MCF 10A (cell line): ENCODE measurements at places on chromosomes 11 and 22.

DNA sequence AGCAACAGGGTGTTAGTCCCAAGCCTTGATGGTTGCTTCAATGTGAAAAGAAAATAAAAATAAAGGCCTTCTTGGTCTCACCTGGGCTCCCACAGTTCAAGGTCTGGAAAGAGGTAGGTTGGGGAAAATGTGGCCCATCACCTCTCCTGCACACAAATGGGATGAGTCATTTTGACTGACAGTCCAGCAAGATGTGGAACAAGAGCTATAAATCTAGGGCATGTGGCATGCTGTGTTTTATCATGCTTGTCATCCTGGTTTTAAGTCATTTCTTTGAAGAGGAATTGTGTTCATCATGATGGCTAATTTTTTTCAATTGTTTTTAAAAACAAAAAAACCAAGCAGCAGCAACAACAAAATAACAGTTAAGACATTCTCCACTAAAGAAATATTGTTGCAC lies 503.7 kb downstream of the NTM start:
- no peak for DNase-seq

DNA sequence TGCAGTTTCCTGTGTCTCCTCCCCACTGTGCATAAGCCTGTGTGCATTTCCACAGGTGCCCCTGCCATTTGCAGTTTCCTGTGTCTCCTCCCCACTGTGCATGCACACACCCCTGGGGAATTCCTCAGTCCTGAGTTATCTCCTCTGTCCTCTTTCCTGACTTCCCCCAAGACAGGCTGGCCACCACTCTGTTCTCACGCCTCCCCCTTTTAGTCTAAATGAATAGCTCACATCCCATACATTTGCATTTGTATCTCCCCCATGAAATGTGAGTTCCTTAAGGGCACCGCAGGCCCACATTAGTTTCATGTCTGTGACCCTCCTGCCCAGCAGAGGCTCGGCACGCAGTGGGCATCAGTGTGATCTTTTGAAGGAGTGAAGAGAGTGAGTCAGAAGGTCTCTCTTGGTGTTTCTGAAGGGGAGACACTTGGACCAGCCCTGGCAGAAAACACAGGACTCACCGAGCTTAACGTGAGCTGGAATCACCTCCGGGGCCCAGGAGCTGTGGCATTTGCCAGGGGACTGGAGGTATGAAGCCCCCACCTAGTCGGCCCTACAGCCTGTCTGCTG lies 6.2 kb downstream of the LRRC74B start:
- DNase-seq = no peak

DNA sequence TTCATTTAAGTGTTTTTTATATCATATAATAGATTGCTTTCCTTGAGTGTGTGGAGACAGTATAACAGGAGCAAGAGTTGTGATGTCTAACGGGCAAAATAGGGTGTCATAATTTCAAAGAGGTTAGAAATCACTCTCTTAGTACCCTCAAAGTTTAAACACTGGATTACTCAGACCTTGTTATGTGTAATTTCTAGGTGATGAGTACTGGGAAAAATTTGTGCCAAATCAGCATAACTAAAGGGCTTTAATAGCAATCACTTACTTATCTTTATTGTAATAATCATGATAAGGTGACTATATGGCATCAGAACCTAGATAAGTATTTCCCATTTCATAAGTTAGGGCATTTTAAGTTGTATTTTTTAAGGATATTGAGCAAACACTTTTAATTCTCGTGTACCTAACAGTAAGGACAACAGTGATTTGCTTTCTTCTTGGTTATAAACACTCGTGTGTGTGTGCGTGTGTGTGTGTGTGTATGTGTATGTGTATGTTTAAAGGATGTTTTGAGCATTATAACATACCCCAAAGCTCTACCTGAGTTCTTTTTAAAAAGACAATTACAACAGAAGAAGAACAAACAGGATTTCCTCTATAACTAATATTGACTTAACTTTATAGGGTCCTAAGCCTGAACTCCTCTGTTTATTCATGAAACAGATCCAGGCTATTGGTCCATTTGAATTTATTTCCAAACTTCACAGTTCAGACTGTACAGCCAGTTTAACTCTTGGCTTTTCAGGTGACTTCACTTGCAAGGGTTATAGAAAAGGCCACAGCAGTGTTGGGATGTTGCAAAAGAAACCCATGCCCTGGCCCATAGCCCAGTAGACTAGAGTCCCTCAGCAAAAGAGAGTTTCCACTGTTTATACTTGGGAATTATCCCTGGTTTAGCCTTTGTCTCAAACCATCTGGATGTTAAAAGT lies 23.7 kb upstream of the PDE3B start:
- DNase-seq = no peak

GRCh38 chr11:94494126-94494680 lies 419 bp downstream of the ANKRD49 start:
- DNase-seq = no peak

GRCh38 chr11:709109-709997 lies 3.3 kb downstream of the EPS8L2 start:
- no peak for DNase-seq
